ENCODE measurements at places on chromosomes 1 and 21.
A peak's percentile ranks its signal among the peaks of the same experiment; 100 is the strongest.

DNA sequence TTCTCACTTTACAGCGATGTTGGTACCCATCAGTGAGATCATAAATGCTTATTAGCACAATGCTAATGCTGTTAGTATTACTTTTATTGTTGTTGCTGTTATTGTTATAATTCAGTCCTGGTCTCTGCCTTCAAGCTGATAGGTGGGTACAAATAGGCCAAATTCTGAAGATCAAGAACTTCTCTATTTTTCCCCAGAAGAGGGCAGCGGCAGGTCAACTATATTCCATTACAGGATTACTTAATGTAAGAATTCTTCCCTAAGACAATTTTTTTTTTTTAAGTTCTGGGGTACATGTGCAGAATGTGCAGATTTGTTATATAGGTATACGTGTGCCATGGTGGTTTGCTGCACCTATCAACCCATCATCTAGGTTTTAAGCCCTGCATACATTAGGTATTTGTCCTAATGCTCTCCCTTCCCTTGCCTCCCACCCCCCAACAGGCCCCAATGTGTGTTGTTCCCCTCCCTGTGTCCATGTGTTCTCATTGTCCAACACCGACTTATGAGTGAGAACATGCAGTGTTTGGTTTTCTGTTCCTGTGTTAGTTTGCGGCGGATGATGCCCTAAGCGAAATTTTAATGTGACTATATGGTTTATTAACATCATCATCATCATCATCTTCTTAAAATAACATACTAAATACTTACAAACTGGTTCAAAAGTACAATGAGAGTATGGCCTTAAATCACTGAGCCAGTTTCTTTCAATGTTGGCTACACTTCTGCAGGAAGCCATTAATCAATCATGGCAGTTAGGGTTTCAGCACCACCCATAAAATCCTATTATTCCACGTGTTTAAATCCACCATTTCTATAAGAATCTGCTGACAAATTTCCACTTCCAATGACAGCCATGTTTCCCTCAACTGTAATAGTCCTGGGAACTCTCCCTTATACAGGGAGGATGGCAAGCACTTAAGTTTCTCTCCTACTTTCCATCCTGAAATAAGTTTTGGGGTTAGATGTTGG is 19.2 kb downstream of the SLC19A2 start:
- no peak for DNase-seq

DNA sequence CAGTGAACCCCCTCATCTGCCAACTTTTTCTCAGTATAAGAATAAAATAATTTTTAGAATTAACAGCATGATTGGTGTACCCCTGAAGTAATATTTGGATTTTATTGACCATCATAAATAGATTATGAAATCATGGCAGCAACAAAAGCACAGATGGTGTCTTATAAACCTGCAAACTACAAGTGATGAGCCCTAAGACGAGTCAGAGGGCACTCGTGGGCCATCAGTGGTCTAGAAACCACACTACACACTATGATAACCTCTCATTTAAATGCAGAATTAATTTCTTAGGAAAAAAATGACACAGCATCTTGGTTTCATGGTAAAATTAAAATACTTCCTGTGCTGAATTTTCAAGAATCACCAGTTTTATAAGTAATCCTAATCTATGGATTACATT is 312.4 kb downstream of the PTBP2 start:
- no peak for DNase-seq

- DNase-seq = no peak
Measured at GRCh38 chr21:41507521-41508414, at the start of gene TMPRSS2. TMPRSS2 (minus strand) TSS chr21:41508158; CDS start chr21:41498133, 10,025 bp downstream.

GRCh38 chr1:18384471-18384870 is 96.3 kb upstream of the KLHDC7A start:
- no peak for DNase-seq

DNA sequence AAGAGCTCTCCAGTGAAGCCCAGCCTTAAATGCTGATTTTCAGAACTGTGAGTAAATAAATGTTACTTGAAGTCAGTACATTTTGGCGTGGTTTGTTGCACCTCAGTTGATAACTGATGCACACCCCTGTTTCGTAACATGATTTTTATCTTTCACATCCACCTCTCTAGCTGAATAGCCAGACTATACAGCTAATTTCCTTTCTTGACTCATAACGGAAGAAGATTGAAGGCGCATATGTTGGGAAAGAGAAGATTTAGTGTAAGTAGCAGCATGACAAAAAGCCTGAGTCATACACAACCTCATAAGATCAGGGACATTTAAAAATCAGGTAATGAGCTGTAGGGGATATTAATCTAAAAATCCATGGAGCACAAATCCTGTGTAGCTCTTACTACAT is 716.2 kb upstream of the ZP4 start:
- no peak for DNase-seq

DNA sequence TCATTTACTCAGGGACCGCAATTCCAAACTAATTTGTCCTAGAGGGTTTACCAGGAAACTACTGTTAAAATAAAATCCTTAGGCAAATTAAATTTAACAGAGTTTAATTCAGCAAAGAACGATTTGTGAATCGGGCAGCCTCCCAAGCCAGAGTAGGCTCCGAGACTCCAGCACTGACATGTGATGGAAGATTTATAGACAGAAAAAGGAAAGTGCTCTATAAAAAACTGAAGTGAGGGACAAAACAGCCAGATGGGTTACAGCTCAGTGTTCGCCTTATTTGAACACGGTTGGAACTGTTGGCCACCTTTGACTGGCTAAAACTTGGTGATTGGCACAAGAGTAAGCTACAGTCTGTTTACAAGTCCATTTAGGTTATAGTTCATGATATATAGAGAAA is 35.2 kb upstream of the RCSD1 start:
- no peak for DNase-seq

- DNase-seq = no peak
Measured at GRCh38 chr21:38853421-38853919, 47.7 kb downstream of the ETS2 start.

- no peak for DNase-seq
Measured at GRCh38 chr1:159091180-159091560, 14.6 kb upstream of the AIM2 start.

DNA sequence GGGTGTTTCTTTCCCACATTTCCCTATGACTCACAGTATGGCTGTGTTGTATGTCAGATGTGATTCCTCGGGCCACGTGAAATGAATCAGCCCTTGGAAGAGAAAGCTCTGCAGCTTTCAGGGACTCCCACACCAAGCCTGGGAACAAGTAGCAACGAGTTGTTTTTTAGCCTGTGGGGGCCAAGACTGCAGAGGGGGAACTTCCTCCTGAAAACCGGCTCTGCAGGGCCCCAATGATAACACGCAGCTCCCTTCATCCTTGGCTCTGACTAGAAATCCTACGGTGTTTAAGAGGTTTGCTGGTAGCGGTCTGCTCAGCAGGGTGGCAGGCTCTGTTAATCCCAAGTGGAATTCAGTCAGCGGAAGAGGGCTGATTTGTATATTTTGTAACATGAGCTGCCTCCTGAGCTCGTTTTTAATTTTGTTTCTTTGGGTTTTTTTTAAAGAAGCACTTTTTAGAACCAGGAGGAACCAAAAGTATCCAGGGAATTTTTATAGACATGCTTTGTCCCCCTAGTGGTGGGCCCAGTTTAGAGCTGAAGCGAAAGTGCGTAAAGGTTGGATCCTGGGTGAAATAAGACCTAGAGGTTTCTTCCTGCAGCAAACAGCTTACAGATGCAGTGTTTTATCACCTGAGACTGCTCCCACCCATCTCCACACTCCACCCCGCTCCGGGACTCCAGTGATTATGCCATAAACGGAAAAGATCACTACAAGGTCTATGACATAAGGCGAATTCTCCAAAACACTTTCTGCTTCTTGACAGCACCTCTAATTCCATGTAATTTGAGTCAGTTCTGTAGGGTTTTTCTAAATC is 48.8 kb downstream of the LAMC2 start:
- peak; percentile 89 for DNase-seq

DNA sequence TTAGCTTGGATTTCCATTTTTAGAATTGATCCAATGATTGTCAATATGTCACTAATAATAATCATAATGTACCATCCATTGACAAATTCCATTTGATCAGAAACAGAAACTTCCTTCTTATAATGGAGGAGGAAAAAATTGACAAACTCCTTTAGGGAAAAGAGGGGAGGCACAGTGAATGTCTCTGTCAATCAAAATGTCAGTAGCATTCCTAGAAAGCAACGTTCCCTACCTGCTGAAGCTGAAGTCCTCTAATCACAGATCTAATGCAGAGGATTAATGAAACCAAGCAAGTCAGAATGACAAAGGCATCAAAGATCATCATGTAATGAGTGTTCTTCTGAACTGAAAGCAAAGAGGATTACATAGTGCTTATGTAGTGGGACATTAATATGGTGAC is 22.4 kb downstream of the MCOLN3 start:
- DNase-seq = no peak

- DNase-seq = no peak
Measured at GRCh38 chr1:78091215-78091813, 45.5 kb downstream of the GIPC2 start.

DNA sequence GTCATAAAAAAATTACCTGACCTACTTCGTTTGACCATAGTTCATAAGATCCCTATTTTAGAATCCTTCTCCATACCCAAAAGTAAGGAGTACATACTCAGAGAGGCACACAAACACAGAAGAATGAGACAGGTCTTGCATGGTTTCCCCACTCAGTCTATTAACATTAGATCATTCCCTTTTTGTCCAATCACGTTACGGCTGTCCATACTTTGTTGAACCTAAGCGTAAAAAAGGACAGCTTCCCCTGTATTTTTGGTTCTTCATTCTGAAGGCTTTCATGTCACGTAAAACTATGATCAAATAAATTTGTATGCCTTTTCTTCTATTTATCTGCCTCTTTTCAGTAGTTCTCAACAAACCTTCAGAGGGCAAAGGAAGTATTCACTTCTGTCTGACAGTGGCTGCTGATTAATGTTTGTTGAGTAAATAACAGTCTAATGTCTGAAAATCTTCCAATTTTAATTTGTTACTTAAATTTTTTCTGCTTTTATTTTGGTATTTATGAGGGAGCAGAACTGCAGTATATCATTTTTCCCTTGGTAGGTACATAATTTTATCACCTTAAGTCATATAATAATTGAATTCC is 16.4 kb downstream of the PKN2 start:
- DNase-seq = no peak

DNA sequence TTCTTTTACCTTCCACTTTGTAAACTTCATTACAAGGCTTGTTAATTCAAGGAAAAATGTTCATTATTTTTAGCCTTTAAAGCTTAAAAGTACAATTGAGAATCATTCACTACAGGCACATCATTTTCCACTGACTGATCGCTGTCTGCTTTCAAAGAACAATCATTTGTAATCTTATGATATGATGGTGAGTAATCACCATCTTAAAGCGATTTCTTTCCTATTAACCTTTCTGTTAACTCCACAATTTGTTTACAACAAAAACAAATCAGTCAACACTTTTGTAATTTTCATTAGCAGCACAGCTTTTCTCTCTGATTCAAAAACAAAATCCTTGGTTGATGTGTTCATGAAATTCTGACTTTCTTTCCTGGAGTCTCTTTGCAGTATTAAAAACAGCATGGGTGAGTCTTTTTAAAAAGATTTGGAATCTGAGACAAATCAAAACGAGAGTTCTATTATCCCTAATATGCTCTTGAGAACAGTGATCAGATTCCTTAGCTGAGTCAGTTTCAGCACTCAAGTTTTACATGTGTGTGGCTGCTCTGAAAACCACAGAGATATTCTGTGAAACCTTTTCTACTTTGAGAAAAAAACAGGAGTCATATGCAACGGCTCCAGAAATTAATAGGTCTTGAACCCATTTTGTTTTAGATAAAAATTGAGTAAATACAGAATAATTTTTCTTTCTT is 145.8 kb upstream of the TMPRSS15 start:
- no peak for DNase-seq

DNA sequence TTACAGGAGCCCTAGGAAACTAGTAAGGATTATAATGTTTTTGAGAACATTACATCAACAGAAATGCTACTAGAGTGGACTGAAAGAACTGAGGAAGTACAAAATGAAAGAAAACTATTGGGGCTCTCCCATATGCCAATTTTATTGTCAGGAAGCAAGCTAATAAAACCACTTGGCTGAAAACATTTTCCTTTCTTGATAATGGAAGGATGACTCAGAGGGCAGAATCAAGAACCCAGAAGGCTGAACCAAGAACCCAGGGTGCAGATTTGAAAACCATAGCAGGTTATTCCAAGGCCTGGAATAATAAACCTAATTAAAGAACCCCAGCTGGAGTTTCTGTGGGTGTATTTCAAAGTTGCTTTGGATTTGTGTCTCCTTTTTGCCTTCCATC is 70.7 kb downstream of the RPE65 start:
- DNase-seq = no peak

- no peak for DNase-seq
Measured at GRCh38 chr21:17784604-17785402, 34.4 kb downstream of the C21orf91 start.

DNA sequence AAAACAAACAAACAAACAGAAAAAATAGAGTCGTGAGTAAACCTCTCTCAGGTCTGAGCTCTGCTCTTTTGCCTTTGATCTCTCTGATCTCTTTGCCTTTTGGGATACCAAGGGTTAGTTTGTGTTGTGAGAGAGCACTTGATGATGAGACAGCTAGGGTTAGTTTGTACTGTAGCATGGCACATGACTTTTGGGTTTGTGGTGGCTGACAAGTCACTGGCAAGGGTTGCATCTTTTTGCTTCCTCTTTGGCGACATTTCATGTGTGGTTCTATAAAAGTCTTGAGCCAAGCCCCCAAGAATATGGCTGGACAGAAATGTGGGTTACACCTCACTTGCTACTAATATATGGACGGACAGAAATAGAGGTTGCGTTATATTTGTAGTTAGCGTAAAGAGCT is 60.5 kb downstream of the TESK2 start:
- DNase-seq = no peak

GRCh38 chr1:86915737-86916235 is 1.4 kb downstream of the HS2ST1 start:
- DNase-seq = no peak

GRCh38 chr1:155934936-155935590 is 850 bp upstream of the KHDC4 start:
- DNase-seq = no peak

GRCh38 chr1:47524272-47524671 is 86.4 kb downstream of the FOXD2 start:
- no peak for DNase-seq

- no peak for DNase-seq
Measured at GRCh38 chr1:58060559-58061170, 485.9 kb downstream of the OMA1 start.

DNA sequence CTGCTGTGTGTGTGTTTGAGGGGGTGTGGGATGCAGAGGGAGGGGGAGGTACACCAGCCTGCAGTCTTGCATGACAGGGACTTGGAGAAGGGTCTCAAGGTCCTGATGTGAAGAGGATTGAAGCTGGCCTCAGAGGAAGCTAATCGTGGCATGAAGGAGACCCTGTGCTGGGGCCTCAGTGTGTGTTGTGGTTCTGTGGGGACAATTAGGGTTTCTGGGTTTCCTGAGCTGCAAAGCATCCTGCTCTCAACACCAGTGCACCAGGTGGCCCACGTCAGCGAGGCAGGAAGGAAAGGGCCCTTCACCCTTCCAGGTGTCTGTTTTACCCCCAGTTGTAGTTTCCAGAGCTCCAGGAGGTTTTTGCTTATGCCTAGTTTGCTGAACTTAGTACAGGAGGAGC is 52.8 kb downstream of the TENT5C start:
- no peak for DNase-seq
